GM18507 (cell line): ENCODE measurements at places on chromosomes 5 and 9.

GRCh38 chr9:87119328-87119881 lies 172.1 kb upstream of the GAS1 start:
- DNase-seq, result no peak

GRCh38 chr5:172114875-172115422 lies 73.1 kb downstream of the STK10 start:
- peak; percentile 82 for DNase-seq

- DNase-seq, result no peak
These were observed 134.4 kb downstream of the MRPL36 start for GRCh38 chr5:1665231-1665630.

- DNase-seq, result no peak
These were observed 361.8 kb downstream of the CDH18 start for GRCh38 chr5:19626211-19626610.

- DNase-seq, result no peak
These were observed 2.4 kb upstream of the STOM start for GRCh38 chr9:121372239-121373010.

GRCh38 chr9:138061631-138062030 lies 184.0 kb downstream of the CACNA1B start:
- DNase-seq, result no peak

GRCh38 chr9:4581035-4581760 lies 80.9 kb upstream of the PLPP6 start:
- no peak for DNase-seq

GRCh38 chr9:137786511-137786920 lies 91.1 kb upstream of the CACNA1B start:
- no peak for DNase-seq

DNA sequence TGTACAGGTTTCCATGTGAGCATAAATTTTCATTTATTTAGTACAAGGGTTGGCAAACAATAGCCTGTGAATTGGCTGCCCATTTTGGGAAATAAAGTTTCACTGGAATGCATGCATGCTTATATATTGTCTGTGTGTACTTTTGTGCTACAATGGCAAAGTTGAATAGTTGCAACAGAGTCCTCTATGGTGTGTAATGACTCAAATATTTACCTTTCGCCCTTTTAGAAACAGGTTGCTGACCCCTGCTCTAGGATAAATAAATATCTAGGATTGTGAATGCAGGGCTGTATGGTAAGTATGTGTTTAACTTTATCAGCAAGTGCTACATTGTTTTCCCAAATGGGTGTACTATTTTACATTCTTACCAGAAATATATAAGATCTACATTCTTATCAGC lies 47.2 kb downstream of the XRCC4 start:
- no peak for DNase-seq

GRCh38 chr9:129891569-129891968 lies 56.3 kb downstream of the USP20 start:
- DNase-seq, result no peak

GRCh38 chr5:59212596-59212995 lies 629.7 kb downstream of the RAB3C start:
- no peak for DNase-seq

DNA sequence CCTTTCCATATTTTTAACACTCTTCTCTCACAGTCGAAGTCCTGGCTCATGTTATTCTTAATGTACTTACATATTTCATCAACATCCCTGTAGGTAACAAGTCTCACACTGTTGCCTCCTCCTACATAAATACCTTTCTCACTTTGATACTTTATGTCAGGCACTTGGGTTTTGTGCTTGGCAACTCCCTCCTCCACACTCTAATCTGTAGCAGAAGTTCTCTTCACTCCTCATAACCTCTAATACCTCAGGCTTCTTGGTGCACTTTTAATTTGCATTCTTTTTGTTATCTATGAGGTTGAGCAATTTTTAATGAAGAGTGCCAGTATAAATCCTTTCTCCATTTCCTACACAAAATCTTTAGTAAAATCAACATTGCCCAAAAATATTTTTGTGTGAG lies 24.1 kb upstream of the ARRDC3 start:
- DNase-seq, result no peak

DNA sequence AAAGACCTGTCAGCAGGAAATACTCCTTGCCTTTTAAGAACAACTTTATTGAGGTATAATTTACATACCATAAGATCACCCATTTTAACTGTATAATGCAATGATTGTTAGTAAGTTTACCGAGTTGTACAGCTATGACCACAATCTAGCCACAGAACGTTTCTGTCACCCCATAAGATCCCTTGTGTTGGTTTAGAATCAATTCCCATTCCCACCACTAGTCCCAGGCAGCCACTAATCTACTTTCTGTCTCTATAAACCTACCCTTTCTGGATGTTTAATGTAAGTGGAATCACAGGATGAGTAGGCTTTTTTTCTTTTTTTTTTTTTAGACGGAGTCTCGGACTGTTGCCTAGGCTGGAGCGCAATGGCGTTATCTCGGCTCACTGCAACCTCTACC lies 4.4 kb downstream of the GPR107 start:
- DNase-seq, result no peak

GRCh38 chr9:133428617-133429101 lies 6.5 kb downstream of the ADAMTS13 start:
- no peak for DNase-seq

GRCh38 chr5:95042037-95042436 lies 242.9 kb downstream of the MCTP1 start:
- no peak for DNase-seq

DNA sequence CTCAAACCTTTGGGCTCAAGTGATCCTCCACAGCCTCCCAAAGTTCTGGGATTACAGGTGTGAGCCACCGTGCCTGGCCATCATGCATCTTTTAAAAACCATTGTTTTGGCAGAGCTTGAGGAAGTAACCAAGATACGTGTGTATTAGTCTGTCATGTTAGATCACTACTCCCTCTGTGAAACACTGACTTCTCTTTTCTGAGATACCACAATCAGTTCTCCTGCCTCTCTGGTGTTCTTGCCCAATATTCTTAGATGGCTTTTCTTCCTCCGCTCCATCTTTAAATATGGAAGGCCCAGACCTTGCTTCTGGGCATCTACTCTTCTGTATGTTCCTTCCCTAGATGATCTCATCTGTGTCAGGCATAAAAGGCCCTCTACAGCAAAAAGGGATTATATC lies 14.2 kb upstream of the CCNB1 start:
- no peak for DNase-seq

DNA sequence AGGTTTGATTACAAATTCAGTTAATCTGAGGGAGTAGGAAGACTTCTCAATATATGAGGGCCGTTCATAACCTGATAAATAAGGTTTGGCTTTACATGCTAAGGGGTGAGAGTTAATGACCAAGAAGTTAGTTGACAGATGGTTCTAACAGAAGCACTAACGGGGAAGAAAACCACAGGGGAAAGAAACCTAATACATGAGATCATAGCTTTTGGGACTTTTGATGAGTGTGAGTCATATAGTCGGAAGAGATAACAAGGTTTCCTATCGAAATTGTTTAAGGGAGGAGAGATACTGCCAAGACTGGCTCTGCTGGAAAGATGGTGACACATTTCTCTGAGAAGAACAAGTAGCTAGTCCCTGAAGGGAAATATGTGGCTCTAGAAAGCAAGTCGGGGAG lies 140.1 kb downstream of the COX7C start:
- DNase-seq, result no peak

DNA sequence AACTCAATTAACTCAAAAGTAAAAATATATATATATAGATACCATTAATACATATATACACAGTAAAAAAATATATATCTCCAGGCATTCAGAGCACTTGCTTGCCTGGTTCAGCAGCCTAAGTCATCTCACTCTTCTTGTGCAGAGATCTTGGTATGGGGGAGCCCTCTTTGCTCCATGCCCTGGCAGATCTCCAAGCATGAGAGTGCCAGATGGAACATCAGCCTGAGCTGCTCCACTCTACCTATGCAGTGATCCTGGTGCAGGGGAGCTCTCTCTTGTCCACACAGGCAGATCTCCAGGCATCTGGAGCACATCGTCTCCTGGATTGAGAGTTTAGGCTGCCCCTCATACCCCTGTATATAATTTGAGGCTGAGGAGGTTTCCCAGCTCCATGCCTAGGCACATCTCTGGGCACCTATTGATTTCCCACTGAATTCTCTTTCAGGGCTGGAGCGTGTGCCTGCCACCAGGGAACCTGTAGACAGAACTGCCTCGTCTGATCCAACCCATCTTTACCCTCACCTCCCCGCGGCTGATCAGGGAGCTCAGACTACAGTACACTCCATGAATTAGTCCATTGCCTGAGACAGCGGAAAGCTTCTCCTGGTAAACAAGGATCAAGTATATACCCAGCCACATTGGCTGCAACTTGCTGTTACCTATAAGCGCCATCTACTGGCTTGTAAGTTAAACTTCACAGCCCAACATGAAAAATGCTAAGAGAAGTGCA lies 342.4 kb upstream of the GRIA1 start:
- DNase-seq, result no peak

- DNase-seq, result no peak
These were observed 2.9 kb upstream of the MACIR start for GRCh38 chr5:103255691-103256090.

DNA sequence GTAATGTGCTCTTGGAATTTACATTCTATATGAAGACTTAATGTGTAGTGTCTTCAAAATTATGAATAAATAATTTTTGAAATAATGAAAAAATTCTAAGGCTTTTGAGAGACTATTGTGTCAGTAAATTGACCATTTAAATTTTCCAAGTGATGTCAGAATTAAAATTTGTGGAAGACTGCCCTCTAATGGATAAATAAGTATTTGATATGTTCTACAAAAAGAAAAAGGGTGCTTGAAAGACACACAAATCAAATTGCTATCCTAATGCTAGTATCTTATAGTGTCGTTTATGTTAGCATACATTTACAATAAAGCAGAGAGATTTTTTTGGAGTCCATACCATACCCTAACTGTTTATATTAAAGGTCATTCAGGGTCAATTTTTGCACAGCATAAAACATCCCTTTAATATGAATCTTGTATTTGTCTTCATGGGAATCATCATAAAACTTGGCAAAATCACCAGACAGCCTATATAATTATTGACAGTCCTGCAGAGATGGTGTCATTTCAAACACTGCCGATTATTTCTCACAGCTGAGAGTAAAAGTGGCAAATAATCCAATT lies 120.8 kb upstream of the SLC27A6 start:
- no peak for DNase-seq

DNA sequence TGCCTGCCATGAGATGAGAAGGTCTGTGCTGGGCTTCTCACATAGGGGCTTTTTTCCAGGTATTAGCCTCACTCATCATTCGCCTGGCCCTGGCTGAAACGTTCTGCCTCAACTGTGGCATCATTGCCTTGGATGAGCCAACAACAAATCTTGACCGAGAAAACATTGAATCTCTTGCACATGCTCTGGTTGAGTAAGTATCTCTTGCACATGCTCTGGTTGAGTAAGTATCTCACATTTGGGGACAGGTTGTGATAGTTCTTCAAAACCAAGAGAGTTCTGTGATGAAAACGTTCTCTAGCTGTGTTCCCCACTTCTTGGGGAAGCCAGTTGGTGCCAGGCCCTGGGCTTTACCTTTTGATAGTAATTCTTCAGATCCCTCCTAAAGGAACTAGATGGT lies 17.4 kb upstream of the IL13 start:
- DNase-seq, result no peak

DNA sequence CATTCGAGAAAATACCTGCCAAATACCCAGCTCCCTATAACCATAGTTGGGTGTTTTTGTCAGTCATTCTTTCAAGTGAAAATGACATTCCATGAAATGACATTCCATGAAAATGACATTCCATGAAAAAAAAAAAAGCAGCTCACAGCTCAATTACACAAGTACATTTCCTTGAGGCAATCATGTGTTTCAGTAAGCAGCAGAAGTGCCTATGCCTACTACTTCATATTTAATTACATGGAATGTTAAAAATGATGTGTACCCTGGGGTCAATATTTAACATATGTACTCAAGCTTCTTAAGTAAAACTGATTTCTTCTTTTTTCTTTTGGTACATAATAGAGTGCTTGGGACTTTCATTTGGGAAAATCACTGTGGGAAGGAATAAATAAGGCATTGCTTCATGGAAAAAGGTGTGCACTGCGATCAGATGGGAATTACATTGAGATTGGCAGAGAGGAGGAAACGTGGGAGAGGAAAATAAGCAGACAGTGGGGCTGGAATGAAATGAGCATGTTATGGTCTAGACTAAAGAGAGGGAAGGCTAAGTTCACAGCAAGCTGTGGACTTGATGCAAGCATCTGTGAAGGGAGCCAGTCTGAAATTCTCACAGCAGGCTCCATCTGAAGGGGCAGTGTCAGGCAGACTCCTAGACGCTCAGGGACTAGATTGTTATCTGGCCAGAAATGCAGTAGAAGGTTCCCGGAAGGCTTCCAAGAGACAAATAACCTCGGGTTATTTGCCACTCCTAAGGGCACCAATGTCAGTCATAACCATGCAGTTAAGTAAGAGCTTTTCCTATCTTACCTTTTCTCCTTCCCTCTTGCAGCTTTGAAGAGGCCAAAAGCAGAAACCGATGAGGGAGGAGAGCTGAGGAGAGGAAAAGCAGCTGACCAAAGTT lies 15.2 kb upstream of the SPATA9 start:
- DNase-seq, result no peak

DNA sequence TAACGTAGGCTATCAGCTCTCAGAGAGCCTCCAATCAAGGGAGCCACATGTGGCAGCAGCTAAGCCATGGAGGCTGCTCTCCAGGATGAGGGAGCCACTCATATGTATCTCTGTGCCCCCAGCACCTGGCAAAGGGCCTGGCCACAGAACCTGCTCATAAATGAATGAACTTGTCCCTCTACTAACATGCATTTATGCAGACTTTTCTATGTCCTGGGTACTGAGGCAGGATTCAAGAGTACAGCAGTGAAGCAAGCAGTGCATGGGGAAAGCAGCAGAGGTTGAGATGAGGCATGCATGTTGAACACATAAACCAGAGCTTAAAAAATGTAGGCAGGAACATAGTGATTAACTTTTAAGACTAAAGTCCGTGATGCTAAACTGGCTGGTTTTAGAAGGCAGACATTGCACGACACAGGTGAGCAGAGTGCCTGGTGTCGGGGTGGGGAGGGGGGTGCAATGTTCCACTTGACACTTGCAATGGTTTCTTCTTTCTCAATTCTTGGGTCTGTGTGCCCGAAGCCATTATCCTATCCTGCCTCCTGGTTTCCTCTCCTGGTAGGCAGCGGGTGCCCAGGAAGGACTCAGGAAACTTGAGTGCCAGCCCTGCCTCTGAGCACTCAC lies 142.8 kb upstream of the ALDH1B1 start:
- no peak for DNase-seq

- no peak for DNase-seq
These were observed 21.7 kb downstream of the DNM1 start for GRCh38 chr9:128224877-128225276.
